ENCODE measurements at places on chromosomes 16 and 17.

DNA sequence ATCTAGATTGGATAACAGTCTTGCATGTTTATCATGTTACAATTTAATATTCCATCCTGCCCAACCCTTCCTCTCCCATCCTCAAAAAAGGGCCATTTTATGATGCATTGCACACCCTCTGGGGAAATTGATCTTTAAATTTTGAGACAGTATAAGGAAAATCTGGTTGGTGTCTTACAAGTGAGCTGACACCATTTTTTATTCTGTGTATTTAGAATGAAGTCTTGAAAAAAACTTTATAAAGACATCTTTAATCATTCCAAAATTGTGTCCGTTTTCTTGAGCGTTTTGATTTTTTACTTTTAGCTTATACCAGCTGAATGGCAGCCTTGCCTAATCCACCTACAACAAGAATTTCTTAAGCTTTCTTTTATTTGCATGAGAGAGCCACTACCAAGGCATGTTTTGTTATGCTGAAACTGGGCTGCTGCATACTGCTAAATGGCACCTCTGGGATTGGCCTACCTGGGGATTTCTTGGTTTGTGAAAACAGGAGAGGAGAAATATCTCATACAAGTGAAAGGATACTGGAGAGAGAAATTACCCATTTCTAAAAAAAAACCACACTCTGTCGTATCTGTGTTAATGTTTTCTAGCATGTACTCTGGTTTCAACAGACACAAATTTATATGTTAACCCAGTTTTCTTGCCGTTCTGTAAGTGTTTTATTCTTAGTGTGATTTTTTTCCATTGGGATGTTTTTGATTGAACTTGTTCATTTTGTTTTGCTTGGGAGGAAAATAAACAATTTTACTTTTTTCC lies 52.2 kb downstream of the TUBD1 start:
- H3K4me1 ChIP-seq = peaks cover 5% of the 10 kb centered on the region
- peaks cover 3% of the 10 kb centered on the region for H3K36me3 ChIP-seq
- DNase-seq = peak; percentile 35
- no peaks in the 10 kb centered on the region for H3K27me3 ChIP-seq

DNA sequence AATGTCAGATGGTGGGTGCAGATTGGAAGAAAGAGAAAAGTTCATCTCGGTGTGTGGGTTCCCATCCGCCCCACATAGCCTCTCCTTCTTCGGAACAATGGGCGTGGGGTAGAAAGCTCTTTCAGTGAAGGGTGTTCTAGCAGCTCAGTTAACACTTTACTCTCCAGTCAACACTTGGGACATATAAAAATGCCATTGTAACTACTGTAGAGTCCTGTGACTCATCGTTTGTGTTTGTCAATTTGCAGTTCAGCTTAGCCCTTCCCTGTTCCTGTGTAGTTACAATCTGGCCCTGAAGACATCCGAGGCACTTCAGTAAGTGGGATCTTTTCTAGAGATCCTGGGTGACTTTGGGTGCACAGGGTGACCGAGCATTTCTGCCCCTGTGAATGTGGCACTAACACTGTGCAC lies 11.5 kb upstream of the CLEC18C start:
- no peak overlapping the region for H3K4me3 ChIP-seq
- H3K27ac ChIP-seq = no peak overlapping the region

GRCh38 chr16:71357681-71358080 lies 842 bp upstream of the CALB2 start:
- peaks cover 7% of the 10 kb centered on the region for H3K4me1 ChIP-seq
- peaks cover 11% of the 10 kb centered on the region for H3K27me3 ChIP-seq
- no peak for DNase-seq
- H3K36me3 ChIP-seq = no peaks in the 10 kb centered on the region
- H3K4me3 ChIP-seq = no peak overlapping the region
- H3K27ac ChIP-seq = no peak overlapping the region

DNA sequence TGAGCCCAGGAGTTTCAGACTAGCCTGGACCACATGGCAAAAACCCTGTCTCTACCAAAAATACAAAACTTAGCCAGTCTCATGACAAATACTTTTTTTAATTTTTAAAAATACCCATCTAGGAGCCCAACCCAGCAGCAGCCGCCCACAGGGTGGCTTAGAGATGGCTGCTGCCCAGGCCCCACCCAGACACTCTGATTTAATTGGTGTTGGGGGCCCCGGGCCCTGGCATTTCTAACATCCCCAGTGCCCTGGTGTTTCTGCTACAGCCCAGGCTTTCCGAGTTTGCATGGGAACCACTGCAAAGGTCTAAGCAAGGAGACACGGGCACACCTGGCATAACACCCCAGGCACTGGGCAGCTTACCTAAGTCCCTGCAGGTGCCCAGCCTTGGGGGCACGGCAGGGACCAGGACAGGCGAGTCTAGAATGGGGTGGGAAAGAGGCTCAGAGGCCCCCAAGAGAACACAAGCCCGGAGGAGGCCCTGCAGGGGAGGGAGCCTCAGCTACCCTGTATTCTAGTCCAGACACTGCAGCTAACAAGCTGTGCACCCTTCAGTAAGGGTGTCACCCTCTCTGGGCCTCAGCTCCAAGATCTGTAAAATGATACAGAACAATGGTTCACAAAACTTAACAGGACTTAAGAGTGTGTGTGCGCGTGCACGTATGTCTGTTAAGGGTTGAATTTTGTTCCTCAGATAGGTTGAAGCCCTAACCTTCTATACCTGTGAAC lies 48.8 kb downstream of the RMI2 start:
- H3K4me1 ChIP-seq = no peaks in the 10 kb centered on the region
- H3K4me3 ChIP-seq = no peak overlapping the region
- H3K27ac ChIP-seq = no peak overlapping the region
- H3K36me3 ChIP-seq = no peaks in the 10 kb centered on the region
- DNase-seq = no peak

- no peak overlapping the region for H3K4me3 ChIP-seq
- no peak overlapping the region for H3K27ac ChIP-seq
- no peaks in the 10 kb centered on the region for H3K4me1 ChIP-seq
- H3K36me3 ChIP-seq = no peaks in the 10 kb centered on the region
- peak; percentile 20 for DNase-seq
Measured at GRCh38 chr17:70317421-70317820, 148.1 kb downstream of the KCNJ2 start.

DNA sequence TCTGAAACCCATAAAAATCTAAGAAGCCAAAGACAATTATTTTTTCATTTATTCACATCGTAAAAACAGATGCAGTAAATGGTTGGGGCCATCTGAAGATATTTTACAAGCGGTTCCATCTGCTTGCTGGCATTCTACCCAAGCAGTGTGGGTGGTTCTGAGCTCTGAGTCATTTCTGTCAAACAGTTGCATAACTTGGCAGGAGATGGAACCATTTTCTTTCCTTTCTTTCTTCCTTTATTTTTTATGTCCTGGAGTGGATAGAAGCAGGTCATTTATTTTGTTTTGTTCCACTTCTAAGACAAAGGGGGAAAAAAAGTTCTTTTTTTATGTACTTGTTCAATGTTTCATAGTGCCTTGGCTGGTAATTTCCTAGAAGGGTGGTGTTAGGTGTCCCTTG lies 1151.9 kb upstream of the GOT2 start:
- peaks cover 3% of the 10 kb centered on the region for H3K4me1 ChIP-seq
- H3K27ac ChIP-seq = no peak overlapping the region
- no peaks in the 10 kb centered on the region for H3K27me3 ChIP-seq
- H3K4me3 ChIP-seq = no peak overlapping the region
- peak; percentile 91 for DNase-seq

DNA sequence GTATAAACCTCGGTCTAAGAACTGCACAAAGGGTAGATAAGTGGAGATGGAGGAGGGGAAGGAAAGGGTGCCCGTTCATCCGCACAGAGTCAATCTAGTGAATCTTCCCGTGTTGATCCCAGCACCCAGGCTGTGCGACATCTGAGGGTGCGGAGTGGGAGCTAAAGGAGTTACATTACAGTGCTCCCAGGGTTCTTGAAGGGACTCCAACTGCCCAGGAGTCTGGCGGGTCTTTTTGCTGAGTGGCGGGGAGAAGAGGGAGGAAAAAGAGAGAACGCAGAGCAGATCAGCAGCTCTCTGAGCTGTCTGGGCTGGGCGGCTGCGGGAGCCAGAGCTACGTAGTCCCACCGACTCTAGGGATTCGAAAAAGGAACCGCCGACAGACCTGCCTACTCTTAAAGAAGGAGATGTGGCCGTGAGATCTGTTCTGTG lies 1.6 kb upstream of the CA10 start:
- H3K36me3 ChIP-seq = no peaks in the 10 kb centered on the region
- no peak overlapping the region for H3K27ac ChIP-seq
- DNase-seq = no peak
- no peak overlapping the region for H3K4me3 ChIP-seq
- H3K27me3 ChIP-seq = no peaks in the 10 kb centered on the region
